ENCODE measurements at places on chromosomes 7 and 10. TPM values are rescaled to one million over a fixed set of nuclear protein-coding genes. Genes with fewer than 3 reads are reported as not detected.

Gene MCM10
- not detected for total RNA-seq

Gene ECD
- 20.7 TPM for total RNA-seq

Gene MSMB
- not detected for total RNA-seq

Gene SLC13A4
- total RNA-seq = not detected

Gene CLRN3
- not detected for total RNA-seq

Gene MUC3A
- not detected for total RNA-seq
